Inflammatory macrophage (primary cell): ENCODE measurements at places on chromosomes 4 and X.

DNA sequence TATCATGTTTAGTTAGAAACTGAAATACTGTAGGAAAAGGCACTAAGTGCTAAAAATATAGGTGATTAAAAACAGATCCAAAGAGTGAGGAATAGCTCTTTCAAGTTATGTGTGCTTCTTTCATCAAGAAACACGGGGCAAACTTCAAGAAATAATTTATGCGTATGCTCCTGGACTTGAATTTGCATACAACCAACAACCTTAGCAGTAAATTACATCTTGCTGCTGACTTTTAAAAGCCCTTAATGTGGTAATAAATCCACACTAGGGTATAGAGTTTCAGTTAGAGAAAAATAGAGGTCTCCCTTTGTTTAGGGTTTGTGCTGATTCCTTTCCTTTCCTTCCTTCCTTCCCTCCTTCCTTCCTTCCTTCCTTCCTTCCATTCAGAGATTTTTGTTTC lies 94.5 kb upstream of the GC start:
- no peak for DNase-seq

GRCh38 chrX:110104078-110104477 lies 101.2 kb downstream of the TMEM164 start:
- no peak for DNase-seq

GRCh38 chr4:181525634-181526033 lies 717.6 kb upstream of the TENM3 start:
- no peak for DNase-seq

DNA sequence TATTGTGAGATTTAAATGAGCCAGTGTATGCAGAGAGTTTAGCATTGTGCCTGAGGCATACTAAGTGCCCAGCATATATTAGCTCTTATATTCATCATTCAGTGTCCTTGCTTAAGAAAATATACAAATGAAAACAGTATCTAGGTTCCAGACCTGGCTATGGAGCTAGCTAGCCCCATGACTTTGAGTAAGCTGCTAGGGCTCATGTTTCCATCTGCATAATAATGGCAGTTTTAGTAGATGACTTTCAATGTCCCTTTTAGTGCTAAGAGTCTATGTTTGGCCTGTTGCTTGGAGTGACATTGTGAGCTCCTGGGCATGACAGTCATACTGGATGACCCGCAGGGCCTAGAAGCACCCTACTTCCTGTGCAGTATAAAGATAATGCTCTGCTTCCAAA lies 435.3 kb downstream of the ZIC3 start:
- no peak for DNase-seq

DNA sequence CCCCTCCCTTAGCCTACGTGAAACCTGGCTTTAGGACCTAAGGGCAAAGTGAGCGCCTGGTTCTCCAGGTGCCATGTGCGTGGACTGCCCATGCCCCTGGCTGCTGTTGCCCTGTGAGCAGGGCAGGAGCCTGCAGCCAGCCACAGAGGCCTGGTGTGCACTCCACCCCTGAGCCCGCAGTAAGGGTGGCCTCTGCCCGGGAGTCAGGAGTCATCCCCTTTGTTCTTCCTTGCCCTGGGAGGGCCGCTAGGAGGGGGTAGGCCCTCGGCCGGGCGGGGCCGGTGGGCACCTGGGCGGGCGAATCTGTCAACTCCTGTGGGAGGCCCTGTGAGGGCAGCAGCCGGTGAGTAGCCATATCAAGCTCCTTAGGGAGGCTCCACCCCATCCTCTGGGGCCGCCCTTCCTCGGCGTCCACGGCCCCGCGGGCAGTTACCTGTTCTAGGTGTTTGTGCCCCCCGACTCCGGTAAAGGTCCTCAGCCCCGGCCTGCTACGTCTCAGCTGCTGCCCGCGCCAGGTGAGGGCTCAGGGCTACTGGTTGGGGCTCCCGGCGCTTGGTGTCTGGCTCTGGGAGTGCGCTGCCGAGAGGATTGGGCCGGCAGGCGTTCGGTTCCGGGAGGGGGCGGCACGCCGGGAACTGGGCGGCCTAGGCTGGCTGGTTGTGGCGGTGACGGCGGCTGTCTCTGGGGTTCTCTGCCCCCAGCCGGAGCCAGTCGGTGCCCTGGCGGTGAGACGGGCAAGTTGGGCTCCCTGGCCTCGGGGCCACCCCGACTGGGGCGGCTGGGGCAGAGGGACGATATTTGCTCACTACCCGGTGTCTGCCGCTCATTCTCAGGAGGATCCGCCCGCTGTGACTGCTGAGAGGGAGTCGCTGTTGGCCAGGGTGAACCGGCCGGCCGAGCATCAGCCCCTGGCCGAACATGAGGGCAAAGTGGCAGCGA lies 1060.2 kb downstream of the TECRL start:
- DNase-seq: no peak

- no peak for DNase-seq
Observed at GRCh38 chr4:183960046-183960420, 54.9 kb downstream of the STOX2 start.

DNA sequence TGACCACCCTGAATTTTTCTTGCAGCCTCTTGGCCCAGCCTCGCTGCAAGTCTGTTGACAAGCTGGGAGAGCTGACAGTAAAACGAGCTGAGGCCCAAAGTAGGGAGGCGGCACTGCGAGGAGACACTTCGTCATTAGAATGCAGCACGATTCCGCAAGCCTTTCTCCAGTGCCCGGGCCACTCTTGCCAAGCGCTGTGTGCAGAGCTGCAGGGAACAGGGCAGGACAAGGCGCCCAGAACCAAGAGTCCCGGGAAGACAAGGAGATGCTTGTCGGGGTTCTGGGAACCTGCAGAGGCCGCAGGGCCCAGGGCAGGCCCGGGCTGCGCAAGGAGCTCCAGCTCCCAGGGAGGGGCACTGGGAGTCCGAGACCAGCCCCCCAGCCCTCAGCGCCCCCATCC lies 187.1 kb downstream of the BCOR start:
- DNase-seq: no peak

- no peak for DNase-seq
Observed at GRCh38 chr4:76923619-76924357, 25.8 kb upstream of the SEPTIN11 start.

- no peak for DNase-seq
Observed at GRCh38 chr4:88731381-88731780, 33.8 kb upstream of the NAP1L5 start.

DNA sequence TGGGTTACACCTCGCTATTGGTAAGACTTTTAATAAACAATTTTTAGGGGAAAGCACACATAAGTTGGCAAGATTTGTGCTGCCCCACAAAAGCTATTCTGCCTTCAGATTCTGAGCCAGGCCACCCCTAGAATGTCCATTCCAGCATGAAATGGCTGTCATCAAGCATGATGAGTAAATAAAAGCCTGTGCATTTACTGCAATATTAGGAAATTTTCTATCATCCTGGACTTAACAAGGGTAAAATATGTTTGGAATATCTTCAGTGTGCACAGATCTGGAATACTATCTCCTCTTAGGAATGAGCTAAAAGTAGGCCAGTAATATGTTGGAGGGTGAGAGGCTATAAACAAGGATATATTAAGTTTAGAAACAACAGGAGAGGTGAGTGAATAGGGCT lies 510.9 kb downstream of the ANKRD50 start:
- DNase-seq: no peak

DNA sequence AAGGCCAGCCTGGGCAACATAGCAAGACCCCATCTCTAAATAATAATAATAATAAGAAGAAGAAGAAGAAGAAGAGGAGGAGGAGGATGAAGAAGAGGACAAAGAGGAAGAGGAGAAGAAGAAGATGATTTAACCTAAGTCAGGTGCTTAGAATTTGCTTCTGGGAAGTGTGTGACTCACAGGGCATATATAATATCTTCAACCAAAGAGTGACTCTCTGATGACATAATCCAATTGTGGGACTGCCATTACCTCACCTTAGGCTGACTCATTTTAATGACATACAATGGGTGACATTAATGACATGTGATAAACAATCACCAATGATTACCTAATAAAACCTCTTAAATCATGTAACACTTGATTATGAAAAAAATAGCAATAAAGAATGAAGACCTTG lies 32.7 kb upstream of the MBTPS2 start:
- DNase-seq: peak; percentile 19

- no peak for DNase-seq
Observed at GRCh38 chrX:64698317-64698716, 277.9 kb downstream of the ZC4H2 start.

DNA sequence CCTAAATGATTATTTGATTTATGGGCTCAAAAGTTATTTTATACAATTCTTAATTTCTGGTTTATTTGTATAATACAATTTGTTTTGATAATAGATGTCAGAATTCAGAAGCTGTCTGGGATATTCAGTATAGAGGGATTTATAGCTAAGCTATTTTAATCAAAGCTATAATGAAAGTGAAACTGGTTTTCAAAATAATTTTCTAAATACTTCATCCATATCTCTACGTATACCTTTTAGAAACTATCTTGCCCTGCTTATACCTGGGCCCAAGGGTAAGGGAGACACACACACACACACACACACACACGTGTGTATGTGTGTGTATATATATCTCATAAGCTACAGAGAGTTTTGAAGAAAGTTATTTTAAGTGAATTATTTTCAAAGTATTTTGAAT lies 2.9 kb downstream of the TMEM131L start:
- DNase-seq: no peak

- DNase-seq: peak; percentile 51
Observed at GRCh38 chrX:2901367-2902036, 27.6 kb downstream of the ARSD start.

GRCh38 chr4:16739997-16740624 lies 158.3 kb downstream of the LDB2 start:
- no peak for DNase-seq

DNA sequence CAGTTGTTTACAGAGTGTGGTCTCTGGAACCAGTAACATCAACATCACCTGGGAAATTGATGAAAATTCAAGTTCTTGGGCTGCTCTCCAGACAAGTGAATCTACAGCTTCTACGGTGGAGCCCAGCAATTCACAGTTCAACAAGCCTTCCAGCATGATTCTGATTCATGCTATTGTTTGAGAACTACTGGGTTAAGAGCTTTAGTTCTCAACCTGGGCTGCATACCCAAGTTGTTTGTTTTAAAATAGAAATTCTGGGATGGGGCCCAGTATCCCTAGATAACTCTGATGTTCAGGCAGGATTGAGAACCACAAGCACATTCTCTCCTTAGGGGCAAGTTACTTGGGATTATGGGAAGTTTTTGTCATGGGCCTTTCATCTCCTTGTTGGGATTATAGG lies 37.9 kb upstream of the PGK1 start:
- DNase-seq: no peak

DNA sequence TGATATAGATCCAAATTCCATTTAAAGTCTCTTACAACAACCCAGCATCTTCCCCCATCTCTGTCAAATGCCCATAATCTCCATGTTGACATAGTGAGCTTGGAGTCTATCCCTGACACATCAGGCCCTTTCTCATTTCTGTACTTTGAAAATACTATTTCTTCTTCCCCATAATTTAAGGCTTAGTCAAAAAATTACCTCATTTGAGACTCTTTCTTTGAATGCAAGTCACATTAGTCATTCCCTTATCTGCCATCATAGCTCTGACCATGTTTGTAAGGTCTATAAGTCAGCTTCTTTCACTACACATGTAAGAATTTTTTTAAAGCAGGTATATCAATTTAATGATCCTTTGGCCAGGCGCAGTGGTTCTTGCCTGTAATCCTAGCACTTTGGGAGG lies 99.9 kb downstream of the DDX60 start:
- no peak for DNase-seq

- DNase-seq: no peak
Observed at GRCh38 chrX:79139446-79139845, 5.0 kb upstream of the GPR174 start.

DNA sequence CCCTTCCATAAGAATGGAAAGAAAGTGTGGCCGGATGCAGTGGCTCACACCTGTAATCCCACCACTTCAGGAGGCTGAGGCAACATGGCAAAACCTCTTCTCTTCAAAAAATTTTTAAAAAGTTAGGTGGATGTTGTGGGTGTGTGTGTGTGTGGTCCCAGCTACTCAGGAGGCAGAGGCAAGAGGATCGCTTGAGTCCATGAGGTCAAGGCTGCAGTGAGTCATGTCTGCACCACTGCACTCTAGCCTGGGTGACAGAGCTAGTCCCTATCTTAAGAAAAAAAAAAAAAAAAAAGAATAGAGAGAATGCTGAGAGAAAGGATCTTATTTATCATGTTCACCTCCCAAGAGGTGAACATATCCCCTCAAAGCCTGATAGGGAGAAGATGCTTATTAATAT lies 492.1 kb upstream of the SMIM31 start:
- DNase-seq: no peak

- no peak for DNase-seq
Observed at GRCh38 chrX:77398330-77398954, 48.7 kb upstream of the FGF16 start.

- DNase-seq: no peak
Observed at GRCh38 chr4:183594823-183595222, 64.2 kb downstream of the RWDD4 start.

DNA sequence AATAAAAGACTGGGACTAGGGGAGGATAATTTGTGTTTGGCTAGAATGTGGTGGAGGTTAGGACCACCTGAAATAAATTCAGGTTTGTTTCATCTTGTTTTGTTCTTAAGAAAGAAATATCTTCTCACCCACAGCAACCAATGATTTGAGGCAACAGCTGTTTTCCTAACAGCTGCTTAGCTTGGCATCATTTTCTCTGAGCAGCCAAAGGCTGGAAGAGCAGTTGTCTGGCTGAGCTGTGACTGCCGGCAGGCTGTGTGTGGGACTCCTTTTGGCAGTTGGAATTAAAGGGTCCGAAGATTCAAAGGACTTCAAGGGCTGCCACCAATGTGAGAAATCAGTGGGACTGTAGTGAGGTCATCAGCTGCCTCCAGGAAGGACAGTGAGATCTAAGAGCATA lies 5.0 kb downstream of the TRIM75 start:
- no peak for DNase-seq

- no peak for DNase-seq
Observed at GRCh38 chr4:6092971-6093370, 74.7 kb upstream of the C4orf50 start.

DNA sequence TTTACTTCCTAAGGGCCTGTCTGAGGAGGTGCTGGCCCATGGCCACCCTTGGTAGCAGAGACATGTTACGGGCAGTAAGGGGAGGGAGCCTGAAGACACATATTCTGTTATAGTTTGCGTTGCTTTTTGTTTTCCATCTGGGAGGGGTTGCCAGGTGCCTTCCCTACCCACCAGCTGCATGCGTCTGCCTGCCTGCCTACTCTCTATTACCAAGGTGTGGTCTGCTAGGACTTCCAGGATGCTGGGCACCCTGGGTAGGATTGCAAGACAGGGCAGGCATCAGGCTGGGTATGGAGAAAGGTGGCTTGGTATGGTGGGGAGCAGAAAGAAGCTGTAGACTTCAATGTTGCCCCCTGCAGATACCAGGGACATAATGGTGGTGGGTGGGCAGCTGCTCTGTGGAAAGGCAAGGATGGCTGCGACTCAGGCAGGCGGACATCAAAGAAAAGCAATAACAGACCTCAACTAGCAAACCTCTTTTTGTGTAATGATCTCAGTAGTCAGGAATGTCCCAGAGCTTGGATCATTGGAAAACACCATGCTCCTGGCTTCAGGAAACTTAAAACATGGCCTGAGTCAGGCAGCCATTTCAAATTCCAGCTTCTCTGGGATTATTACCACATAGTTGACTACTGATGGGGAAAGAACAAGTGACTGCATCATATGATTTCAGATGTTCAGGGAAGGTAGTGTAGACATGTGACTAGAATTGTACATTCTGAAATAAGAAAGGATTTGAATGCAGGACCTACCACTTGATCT lies 67.8 kb downstream of the HOPX start:
- DNase-seq: no peak

- DNase-seq: peak; percentile 10
Observed at GRCh38 chr4:169263791-169264392, 6.9 kb downstream of the SH3RF1 start.

GRCh38 chr4:5416637-5417036 lies 291.7 kb downstream of the EVC2 start:
- no peak for DNase-seq

- DNase-seq: no peak
Observed at GRCh38 chr4:14478504-14478903, 523.8 kb upstream of the CPEB2 start.
